GM12891 (cell line): ENCODE measurements at places on chromosomes 16 and 17.
A peak's percentile ranks its signal among the peaks of the same experiment; 100 is the strongest.

DNA sequence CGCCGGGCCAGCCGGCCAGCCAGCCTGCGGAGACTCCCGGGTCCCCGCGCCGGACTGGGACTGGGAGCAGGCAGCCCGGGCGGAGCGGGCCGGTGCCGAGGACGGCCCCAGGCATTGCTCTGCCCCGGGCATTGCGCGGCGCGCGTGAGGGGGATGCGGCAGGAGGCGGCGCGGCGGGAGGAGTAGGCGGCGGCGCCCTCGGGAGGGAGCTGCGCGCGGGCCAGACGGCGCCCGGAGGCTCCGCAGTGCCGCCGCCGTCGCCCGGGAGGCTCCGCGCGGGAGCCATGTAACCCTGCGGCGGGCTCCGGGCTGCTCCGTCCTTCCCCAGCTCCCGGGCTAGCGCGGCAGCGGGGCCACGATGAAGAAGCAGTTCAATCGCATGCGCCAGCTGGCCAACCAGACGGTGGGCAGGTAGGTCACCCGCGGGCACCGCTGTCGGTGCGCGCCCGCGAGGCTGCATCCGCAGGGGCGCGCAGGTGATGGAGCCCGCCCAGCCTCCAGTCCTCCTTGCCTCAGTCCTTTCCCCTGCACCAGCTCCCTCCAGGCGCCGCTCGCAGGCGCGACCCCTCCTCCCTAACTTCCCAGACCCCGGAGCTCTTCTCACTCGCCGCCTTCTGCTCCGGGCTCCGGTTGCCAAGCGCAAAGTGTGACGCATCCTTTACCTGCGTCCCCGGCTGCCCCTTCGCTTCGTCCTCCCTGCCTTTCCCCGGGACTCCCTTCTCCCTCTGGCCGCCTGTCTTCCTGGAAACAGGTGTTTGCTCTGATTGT, at the start of gene ARHGAP44:
Gene ARHGAP44, plus strand, starts transcription at position 18 of the 768 bp plus-strand sequence. Its CDS starts 341 bp downstream, at position 359.
- DNase-seq, result peak; percentile 71

GRCh38 chr17:5667871-5668270, 83.6 kb upstream of the NLRP1 start:
- DNase-seq, result no peak

GRCh38 chr17:48486557-48486956, 44.3 kb downstream of the HOXB1 start:
- no peak for DNase-seq

DNA sequence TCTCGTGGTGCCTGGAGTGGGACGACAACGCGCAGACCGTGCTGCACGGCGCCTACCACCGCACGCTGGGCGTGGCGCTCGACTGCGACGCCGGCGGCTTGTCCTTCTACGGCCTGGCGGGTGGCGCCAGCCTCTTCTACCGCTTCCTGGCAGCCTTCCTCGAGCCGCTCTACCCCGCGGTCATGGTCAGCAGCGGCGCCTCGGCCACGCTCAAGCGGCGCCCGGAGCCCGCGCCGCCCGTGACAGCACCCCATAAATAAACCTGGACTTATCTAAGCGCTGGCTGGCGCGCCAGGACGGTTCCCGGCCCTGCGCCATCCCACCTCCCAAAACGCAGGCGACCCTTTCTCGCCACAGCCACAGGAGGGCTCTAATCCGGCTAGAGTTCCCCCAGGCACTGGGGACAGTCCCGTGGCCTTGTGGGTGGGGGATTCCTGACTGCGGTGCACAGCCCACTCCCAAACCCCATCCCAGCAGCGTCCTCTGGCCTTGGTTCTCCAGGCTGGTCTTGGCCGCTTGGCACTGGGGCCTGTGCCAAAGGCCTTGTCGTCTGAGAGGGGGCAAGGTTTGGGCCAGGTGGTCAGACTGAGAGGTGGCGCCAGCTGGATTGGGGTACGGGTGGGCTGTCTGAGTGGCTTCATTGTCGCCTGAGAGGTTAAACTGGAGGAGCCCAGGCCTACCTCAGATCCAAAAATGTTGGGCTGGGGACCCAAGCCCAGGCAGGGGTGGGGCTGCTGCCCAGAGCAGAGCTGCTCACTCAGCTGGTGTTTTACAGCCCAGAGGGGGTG, 10.1 kb upstream of the SLC16A5 start:
- DNase-seq, result peak; percentile 56
